ENCODE measurements at places on chromosomes 1 and 21.

DNA sequence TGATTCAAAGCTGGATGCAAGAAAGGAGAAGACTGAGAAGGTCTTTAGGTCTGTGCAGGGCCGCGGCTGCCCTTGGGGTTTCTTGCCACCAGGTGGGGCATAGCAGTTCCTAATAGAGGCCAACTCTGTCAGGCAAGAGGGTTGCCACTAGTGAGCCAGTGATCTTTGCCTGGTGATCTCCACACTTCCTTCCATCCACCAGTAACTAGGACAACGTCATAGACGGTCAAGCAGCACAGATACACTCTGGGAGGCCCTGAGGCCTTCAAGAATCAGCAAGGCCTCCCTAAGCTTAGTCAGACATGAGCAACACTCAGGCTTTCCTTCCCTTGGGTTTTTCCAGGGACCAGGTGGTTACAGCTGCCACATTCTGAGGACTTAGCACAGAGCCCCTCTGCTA lies 32.9 kb upstream of the ATP2B4 start:
- peak; percentile 78 for DNase-seq

DNA sequence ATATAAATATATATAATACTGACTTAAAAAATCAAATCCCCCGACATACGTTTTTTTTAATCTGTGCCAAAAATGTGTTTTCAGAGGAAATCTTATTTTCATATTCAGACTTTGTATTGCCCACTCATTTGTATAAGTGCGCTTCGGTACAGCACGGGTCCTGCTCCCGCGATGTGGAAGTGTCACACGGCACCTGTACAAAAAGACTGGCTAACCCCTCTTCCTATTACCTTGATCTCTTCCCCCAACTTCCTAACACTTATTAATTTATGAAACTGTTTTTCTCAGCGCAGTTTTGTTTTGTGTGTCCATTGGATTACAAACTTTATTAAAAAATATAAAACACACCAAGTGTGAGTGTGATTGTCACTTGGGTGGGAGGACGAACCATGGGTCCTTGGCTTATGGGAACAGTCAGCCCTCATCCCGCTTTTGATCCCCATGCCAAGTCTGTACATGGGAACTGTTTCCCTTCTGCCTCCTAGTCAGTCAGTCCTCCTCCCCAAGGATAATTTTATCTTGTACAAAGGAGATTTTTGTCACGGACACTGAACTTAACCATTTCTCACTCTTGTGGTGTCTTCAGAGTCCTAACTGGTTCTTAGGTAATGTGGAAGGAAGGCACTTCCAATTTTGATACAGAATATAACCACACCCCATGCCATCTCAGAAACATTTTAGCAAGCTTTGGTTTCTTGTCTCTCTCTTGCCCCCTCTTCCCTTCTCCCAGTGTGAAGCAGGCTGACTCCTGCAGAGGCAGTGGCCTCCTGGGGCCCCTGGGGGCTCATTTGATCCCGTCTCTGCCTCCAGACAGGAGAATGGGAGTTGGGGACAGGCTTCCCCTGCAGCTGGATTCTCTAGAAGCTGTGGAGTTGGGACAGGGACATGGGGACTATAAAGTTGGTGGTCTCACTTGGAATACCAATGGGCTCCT lies 35.5 kb downstream of the ZBTB17 start:
- no peak for DNase-seq

GRCh38 chr1:236516929-236517704 lies 6.7 kb upstream of the LGALS8 start:
- DNase-seq = peak; percentile 28

DNA sequence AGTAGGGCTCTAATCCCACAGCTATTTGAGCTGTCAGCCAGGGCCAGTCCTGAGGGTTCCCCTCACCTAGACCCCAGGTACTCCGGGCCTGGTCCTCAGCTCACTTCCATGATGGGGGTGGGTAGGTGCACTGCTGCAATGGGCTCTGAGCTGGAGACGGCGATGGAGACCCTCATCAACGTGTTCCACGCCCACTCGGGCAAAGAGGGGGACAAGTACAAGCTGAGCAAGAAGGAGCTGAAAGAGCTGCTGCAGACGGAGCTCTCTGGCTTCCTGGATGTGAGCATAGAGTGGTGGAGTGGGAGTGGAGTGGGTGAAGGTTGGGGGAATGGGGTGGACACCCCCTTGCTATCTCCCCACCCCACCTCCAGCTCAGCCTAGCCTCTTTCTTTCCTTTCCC lies 2.1 kb downstream of the S100A1 start:
- DNase-seq = no peak

- no peak for DNase-seq
Observed at GRCh38 chr1:30991862-30992606, 73.5 kb downstream of the PUM1 start.

DNA sequence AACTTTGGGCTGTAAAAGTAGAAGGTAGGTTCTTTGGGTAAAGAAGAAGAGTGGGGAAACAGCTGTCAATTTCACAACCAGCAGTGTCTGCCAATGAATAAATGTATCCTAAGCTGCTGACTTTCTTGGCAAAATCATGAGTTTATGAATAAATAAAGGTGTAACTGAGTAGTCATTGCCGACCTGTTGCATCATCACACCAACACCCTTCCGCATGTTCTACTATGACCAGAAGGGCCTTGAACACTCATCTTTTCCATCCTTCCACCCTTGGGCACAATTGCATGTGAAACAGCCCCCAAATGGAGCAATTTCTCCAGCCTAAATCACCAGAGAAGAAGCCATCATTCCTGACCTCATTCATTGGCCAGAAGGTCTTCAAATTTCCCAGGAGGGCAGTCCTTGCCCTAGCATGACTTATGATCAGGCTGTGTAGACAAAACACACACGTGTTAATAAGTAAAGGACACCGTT lies 31.2 kb upstream of the QSOX1 start:
- no peak for DNase-seq

GRCh38 chr1:93002781-93003180 lies 41.5 kb upstream of the DIPK1A start:
- DNase-seq = no peak

GRCh38 chr1:231106347-231106746 lies 55.5 kb upstream of the TRIM67 start:
- DNase-seq = peak; percentile 51

DNA sequence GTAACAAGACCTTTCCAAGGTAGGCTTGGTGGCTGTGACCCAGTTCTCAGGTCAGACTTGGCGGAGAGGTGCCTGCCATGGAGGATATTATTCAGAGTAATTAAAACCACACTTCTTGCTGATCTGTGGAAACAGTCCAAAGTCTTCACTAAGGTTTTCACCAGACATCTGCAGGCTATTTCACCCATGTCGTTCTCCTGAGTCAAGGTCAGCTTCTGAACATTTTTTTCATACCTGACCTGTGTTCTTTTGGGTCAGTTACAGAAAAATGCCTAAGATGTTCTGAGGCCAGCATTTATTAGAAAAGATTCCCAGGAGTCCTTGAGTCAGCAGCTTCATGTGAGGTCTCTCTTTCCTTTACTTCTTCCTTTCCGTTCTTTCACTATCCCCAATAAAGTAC lies 54.9 kb downstream of the RGL1 start:
- DNase-seq = no peak

GRCh38 chr1:235971020-235971419 lies 93.9 kb downstream of the NID1 start:
- DNase-seq = no peak

GRCh38 chr1:234597894-234598293 lies 12.1 kb downstream of the IRF2BP2 start:
- DNase-seq = peak; percentile 47

DNA sequence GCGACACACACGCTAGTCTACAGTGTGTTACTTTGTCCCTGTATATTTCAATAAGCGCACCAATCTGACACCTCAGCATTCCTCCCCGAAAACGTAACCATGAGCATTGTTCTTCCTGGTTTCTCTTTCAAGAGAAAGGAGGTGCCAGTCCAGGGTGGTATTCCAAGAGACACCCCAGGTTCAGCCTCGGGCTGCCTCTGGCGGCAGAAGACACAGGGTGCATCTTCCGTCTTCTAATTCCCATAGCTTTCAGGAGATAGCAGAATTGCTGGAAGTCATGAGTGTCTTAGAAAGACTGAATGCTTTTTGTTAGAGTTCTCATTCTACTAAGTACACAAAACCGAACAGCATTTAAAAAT lies 15.9 kb upstream of the RGS8 start:
- DNase-seq = peak; percentile 2

DNA sequence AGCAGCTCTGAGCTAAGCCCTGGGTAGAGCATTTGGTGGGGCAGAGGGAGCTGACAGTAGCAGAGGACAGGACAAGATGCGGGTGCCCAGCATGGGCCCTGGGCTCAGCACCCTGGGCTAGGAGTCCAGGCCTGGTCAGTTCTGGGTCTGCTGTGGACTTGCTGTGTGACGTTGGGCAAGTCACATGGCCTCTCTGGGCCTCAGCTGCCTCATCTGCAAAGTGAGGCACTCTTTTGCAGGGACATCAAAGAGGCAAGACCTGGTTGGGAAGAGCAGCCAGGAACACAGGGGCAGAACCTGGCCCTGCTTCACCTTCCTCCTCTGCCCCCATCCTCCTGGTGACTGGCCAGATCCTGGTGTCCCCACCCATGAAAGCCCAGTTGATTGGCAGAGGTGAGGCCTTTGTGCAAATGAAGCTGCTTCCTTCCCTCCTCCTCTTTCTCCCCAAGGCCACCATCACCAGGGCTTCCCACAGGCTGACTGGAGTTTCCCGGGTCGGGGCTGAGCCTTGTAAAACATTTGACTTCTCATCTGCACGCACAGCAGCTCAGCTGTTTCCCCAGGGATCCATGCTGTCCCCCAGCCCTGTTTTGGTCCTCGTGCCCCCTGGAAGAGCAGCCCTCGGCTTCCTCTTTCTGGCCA lies 350.5 kb downstream of the MATN1 start:
- DNase-seq = no peak

DNA sequence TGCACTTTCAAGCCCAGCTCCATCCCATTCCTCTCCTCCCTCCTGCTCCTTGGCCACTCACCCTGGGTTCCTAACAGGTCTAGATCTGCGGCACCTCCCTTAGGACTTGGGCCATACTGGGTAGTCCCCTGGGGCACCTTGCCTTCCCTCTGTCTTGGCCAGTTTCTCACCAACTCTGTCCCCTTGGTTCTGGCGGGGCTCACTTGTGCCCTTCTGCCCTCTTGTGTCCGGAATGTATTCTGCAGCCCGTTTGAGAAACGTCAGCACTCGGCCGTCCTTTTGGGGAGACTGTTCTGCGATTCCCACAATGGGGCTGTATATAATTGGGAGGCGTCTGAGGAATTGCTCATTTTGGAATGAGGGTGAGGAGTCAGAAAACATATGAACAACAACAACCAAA lies 162.4 kb downstream of the ZSCAN20 start:
- DNase-seq = peak; percentile 47

- DNase-seq = peak; percentile 55
Observed at GRCh38 chr1:68230901-68231626, 1.3 kb downstream of the WLS start.

DNA sequence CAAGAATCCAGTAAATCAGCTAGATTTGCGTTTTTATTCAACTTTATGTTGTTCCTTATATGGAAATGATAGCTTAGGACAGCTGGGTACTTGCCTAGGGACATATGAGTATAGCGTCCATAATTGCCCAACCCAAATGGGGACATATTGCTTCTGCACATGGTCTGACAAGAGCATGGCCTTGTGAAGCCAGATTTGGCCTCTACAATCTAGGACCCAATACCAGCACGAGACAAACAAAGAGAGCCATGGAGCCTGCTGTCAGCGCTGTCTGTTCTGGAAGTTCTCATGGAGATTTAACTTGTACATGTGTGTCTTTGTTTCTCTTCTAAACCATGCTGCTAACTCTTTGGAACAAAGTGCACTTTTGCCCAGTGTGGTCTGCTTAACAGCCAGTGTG lies 240.0 kb upstream of the CAMK1G start:
- DNase-seq = no peak

DNA sequence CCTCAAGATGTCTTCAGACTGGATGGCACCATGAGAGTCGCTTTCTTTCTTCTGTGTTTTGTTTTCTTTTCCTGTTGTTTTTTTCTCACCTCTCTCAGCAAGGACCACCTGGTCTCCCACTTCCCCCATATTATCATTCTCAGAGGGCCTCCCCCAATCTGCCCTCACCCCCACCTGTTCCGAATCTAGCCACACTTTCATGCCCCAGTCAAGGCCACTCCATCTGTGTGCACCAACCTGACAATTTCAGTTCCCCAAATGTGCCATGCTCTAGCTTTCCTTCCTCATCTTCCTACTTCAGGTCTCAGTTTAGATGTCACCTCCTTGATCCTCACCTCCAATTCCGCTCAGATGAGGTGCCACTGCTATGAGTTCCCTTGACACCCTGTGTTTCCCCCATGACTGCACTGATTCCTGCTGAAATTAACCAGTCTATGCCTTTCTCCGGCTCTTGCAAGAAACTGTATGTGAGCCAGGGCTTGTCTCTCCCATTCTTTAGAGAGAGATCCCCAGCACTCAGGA lies 146.2 kb downstream of the PLPP3 start:
- no peak for DNase-seq

- peak; percentile 51 for DNase-seq
Observed at GRCh38 chr1:84141182-84142003, 2.7 kb upstream of the PRKACB start.

All from kidney tubule cell (primary cell).